ENCODE measurements at places on chromosomes 2 and 18. TPM values are rescaled to one million over a fixed set of nuclear protein-coding genes. Genes with fewer than 3 reads are reported as not detected.

TEKT4 gene
- not detected for total RNA-seq

MAPRE3 gene
- 8.0 TPM for total RNA-seq

ERICH2 gene
- not detected for total RNA-seq

SLC9A4 gene
- total RNA-seq: 0.80 TPM

EFHD1 gene
- 4.2 TPM for total RNA-seq

IHH gene
- 23.1 TPM for total RNA-seq

HDAC4 gene
- total RNA-seq: 10.8 TPM

PAX8 gene
- 0.20 TPM for total RNA-seq

Data from hepatocyte (in vitro differentiated cells).